ENCODE measurements at places on chromosomes 11 and 22. TPM values are rescaled to one million over a fixed set of nuclear protein-coding genes. Genes with fewer than 3 reads are reported as not detected.

Gene CRYBB3
- total RNA-seq = not detected

Gene FXYD2
- total RNA-seq = not detected

Gene CD3D
- total RNA-seq = not detected

Gene MYEOV
- total RNA-seq = 7.4 TPM

Gene OR8K3
- not detected for total RNA-seq

Gene RAB6A
- 83.6 TPM for total RNA-seq

Gene DERL3
- total RNA-seq = 2.3 TPM

Gene CABP4
- total RNA-seq = not detected

Gene MAPK1
- 32.3 TPM for total RNA-seq

Gene PTPRCAP
- not detected for total RNA-seq

Gene LINC01488
- not detected for total RNA-seq

Gene TSGA10IP
- total RNA-seq = not detected

Gene SLC5A12
- total RNA-seq = not detected

Gene KDELR3
- total RNA-seq = 219 TPM

Gene CELSR1
- 0.29 TPM for total RNA-seq

Gene SMIM35
- not detected for total RNA-seq

Gene ADAMTS8
- total RNA-seq = not detected

Gene FAM227A
- total RNA-seq = 0.58 TPM

Gene TOMM22
- total RNA-seq = 78.3 TPM

Gene PIH1D2
- 1.2 TPM for total RNA-seq
